ENCODE measurements at places on chromosomes 1 and 21.

DNA sequence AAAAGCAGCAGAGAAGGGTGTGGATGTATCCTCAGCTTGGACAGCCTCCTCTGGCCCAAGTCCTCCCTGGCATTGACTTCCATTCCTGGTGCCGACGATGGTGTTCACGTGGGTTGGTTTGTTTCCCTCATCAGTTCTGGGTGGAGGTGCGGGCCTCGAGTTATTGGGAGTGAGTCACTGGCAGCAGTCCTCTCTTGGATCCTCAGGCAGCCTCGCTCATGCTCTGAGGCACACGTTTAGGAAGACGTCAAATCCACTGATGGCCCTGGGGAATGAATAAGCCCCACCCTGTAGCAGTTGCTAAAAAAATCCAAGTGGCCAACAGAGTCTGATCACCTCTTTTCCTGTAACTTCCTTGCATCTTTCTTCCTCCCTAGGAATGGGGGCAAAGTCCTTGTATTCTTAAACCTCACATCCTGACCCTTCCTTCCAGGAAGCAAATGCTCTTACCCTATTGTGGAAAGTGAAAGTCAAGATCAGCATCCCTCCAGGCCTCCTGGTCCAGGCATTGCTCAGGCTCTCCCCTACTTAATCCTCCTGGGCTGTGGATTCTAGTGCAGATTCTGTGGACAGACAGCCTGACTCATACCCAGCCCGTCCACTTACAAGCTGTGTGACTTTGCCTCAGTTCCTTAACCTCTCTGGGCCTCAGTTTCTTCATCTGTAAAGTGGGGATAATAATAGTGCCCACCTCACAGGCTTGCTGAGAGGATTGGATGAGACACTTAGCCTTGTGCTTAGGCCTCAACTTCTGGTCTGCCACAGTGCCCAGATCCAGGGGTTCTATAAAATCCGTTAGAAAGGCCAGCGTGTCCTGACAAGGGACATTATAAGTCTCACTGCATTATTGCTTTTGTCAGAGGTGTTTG, 111.1 kb downstream of the TLR5 start:
- DNase-seq = peak; percentile 50

DNA sequence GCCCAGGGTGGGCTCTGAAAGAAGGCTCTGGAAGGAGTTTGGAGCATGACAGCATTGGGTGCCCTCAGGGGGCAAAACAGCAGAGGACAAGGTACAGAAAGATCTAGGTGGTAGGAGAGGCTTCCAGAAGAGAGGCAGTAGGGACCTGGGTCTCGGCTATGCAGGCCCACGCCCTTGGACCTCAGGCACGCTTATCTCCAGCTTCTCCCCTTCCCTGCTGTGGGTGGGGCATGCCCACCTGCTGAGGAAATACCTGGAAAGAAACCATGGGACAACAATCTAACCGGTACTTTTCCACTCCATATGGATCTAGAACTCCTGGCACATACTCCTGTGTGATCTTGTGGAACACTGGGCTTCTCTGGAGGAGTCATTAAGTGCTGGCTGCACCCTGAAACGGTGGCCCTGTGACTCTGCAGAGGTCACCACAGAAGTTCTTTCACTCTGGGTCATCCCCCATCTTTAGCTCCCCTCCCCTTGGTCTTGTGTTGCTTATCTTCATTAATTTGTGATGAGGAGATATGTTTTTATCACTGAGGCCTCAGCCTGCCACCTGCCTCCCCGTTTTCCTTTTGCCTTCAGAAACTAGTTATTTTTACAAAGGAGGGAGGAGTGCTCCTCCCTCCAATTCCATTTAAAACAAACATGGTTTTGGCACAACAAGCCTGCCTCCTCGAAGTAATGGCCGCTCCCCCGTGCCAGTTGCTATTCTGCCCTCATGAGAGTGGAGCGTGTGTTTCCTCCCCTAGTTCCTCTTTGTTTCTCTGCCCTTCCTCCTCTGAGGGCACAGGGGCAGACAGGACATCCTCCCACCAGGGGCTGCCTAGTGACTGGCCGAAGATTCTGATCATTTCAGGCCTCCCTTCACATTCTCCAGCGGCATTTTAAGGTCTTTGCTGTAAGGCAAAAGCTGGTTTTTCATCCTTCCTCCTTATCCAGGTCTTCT, 78.0 kb upstream of the ATP5PO start:
- no peak for DNase-seq

DNA sequence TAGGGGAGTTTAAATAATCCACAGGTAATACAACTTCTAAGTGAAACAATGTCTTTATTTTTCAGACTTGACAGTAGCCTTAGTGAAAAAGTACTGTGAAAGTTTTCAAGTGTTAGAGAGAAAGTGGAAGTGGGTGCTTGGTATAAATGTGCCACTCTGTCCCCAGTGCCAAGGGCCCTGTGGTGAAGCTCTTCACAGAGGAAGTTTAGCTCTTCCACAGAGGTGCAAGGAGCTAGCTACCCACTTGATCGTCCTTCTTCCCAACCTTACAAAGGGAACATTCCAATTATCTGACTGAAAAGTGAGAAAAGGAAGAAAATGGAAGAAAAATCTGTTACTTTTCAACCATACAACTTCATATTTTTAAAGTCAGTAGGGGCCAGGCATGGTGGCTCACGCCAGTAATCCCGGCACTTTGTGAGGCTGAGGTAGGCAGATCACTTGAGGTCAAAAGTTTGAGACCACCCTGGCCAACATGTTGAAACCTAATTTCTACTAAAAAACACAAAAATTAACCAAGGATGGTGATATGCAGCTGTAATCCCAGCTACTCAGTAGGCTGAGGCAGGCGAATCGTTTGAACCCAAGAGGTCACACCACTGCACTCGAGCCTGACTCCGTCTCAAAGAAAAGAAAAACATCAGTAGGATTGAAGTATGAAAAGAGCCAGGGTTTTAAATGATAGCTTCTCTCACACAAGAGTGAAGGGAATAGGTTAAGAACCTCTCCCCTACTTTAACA, 41.0 kb upstream of the PTPRC start:
- DNase-seq = no peak

GRCh38 chr1:3842912-3843311, 14.1 kb downstream of the CEP104 start:
- no peak for DNase-seq

- no peak for DNase-seq
Measured at GRCh38 chr21:45029948-45030681, 44.3 kb upstream of the ADARB1 start.

DNA sequence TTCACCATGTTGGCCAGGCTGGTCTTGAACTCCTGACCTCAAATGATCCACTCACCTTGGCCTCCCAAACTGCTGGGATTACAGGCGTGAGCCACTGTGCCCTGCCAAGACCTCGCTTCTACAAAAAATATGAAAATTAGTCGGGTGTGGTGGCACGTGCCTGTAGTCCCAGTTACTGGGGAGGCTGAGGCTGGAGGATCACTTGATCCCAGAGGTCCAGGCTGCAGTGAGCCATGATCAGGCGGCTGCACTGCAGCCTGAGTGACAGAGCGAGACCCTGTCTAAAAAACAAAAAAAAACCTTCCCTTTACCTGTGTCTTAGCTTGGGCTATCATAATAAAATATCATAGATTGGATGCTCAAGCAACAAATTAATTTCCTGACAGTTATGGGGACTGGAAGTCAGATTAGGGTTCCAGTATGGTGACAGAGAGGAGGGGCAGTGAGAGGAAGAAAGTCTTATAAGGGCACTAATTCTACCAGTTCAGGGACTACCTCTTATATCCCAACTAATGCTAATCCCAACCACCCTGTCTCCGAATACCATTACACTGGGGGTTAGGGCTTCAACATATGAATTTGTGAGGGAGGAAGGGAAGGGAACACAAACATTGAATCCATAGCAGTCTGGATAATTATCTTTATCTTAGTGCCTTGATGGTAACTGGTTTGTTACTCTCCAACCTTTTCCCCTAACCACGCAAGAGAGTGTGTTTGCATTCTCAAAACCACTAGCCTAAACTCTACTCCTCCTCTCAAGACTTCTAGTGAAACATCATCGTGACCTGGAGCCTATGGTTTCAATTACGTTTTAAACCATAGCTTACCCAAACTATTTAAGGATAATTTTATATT, 1.0 kb upstream of the NAXE start:
- DNase-seq = no peak

GRCh38 chr1:176177764-176178163, 29.3 kb downstream of the COP1 start:
- DNase-seq = no peak

- no peak for DNase-seq
Measured at GRCh38 chr1:91400133-91400725, 4.4 kb downstream of the HFM1 start.

- no peak for DNase-seq
Measured at GRCh38 chr1:83673312-83673711, 325.6 kb downstream of the TTLL7 start.
